ENCODE measurements at places on chromosomes 7 and 10.

DNA sequence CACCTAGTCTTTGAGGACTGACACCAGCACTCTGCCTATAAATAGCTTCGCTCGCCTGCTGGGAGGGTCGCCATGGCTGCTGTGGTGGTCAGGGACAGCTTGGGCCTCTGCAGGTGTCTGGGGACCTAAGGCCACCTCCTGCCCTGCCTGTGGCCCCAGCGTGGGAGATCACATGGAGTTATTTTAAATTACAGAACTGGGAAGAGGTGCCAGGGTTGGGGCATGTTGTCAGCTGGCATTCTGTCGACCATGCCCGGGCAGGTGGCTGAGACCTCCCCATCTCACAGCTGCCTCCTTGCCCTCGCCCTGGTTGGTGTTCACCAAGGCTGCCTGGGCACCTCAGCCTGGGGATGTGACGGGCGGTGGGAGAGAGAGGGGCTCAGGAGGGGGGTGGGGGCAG, 18.1 kb downstream of the SHH start:
- no peak for DNase-seq

DNA sequence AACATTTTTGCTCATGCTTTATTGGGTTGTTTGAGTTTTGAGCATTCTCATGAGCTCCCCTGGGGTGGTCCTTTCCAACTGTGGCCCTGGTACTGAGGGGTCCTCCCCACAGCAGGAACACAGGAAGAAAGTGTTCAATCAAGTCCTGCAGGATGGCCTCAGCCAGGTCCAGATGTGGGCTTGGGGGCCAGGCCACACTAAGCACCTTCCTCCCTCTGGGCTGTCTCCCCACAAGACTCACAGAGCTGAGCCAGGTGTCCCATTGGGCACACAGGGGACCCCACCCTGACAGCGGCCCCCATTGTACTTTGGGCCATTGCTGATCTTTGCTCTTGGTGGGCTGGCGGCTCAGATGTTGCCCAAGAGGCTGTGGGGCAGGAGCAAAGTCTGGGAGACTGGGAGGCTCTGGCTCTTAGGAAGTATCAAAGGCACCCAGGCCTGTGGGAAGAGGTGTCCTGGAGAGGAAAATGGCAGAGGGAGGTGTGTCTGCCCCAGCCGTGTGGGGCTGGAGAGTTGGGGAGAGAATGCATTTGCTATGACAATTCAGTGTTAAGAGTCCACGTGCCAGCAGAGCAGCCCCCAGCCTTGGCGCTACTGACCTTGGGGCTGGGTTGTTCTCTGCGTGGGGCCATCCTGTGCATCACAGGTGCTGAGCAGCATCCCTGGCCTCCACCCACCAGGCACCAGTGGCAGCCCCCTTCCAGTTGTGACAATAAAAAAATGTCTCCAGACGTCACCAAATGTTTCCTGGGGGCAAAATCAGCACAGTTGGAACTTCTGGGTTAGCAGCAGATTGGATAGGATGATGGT, 17.8 kb downstream of the SCART1 start:
- no peak for DNase-seq

DNA sequence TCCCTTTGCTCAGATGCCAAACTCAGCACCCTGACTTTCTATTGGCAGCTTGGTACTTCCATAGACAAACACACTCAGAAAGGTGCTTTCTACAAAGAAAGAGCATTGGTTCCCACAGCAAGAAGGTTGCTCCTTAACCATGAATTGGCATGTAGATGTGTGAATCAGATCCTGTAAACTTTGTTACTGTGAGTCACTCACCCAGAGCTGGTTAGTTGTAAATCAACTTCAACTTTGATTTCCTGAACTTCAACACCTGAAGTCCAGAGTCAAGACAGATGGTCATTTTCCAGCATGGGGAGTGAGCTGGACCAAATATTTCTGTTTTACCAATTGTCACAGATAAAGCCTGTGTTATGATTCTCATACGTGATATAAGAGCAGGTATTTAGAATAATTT, 797.2 kb downstream of the TNS3 start:
- DNase-seq = no peak

DNA sequence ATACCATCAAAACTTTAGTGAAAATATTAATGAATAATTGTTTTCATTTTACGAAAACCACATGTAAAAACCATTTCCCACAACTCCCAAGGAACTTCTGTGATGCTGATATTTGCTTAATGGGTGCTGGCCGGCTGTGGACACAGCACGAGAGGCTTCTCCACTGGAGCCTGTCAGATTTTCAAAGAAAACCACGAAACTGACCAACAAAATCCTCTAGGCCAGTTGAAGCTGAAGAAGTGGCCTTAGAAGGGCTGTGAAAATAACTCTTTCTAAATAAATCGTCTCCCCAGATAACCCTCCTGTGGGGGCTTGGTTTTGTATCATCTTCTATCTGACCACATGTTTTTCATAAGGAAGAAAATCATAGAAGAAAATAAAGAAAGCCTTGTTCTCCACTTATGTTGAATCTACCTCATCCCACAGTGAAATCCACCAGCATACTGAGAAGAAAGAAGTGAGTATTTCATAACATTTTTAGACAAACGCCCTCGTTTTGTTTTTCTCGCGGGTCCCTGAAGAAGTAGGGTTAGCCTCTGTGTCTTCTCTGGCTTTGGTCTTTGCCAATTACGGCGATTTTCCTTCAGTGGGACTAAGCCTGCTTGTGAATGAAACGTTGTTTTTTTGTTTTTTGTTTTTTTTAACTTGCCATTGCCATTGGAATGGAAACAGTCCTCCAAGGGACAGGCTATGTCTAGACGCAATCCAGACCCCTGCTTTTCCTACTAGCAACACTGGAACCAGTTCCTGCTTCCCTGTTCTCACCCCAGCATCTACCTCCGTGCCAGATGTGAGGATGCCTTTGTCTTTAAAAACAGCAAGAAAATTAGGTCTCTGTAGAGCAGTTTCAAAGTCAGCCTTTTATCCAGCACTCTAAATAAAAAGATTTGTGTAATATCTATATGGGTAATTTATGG, 123.9 kb downstream of the ADAM12 start:
- no peak for DNase-seq

- DNase-seq = no peak
Measured at GRCh38 chr7:157352516-157352915, 15.7 kb downstream of the DNAJB6 start.

DNA sequence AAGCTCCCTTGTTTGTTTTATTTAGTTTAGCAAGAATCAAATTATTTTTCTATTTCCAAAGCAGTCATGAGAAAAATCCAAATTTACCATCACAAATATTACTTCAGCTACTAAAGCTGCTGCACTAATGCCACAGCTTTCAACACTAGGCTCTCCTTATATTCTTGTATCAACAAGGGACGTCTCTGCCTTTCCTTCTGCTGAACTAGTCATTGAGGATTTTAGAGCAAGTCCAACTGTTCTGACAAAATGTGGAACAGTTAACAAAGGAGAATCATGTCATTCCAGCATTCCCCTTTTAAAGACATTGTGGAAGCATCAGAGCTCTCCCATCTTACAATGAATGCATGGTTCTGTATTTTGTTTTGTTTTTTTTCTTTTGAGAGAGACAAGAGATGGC, 28.6 kb downstream of the FAM13C start:
- DNase-seq = no peak

DNA sequence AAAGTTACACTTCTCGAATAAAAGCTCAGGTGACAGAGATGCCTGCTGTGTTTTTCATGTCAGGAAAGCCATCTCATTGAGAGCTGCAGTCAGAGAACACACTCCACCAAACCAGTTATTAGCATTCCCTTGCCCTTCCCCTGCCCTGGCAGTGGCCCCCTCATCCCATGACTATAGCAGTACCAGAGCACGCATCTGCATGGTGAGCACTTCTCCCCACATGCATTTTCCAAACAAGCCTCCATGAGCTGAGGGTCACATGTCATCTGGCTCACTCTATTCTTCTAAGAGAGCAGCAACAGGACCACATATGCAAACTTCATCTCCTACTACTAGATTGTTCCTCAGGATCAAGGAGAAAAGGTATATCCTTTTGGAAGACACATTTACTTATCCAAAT, 42.4 kb upstream of the FGL2 start:
- DNase-seq = no peak
